Activated CD4-positive, alpha-beta T cell treated with anti-CD3 and anti-CD28 coated beads, Interleukin-2, amount 50 U/mL, for 4 hours (primary cell): ENCODE measurements at places on chromosomes 3 and 15.

- DNase-seq: no peak
These were observed at the start of gene SUSD5 for GRCh38 chr3:33218446-33219174. SUSD5 (minus strand) TSS chr3:33218810; CDS start chr3:33218797, 13 bp downstream.

DNA sequence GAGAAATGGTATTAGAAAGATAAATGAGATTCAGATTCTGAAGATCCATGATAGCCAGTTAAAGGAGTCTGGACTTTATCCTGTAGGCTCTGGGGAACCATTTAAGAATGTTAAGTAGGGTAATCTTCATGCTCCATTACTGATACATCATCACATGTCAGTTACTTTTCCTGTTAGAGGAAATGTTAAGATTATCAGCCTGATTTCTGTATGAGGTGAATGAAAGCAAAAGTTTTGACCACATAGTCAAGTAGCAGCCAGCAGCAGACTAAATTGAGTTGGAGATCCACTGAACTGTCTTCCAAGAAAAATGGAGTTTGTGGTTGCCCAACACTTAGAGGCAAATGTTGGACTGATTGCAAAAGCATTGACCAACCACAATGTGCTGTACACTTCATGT, 4.7 kb upstream of the COPB2 start:
- no peak for DNase-seq

DNA sequence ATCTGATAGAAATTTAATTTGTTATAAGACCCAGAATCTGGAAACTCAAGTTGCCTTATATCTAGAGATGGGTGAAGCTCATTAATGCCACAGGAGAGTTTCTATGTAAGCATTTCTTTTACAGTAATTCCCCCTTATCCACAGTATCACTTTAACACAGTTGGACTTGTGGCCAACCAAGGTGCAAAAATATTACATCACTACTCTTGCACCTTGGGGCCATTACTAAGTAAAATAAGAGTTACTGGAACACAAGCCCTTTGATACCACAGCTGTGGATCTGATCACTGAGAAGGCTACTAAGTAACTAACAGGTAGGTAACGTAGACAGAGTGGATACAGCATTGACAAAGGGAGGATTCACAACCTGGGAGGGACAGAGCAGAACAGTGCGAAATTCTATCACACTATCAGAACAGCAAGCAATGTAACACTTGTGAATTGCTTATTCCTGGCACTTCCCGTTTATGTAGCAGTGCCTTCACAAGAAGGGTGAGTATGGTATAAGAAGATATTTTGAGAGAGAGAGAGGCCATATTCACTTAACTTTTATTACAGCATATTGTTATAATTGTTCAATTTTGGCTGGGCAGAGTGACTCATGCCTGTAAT, 33.9 kb upstream of the TOPBP1 start:
- no peak for DNase-seq

GRCh38 chr3:129277829-129278271, 820 bp upstream of the HMCES start:
- DNase-seq: no peak

DNA sequence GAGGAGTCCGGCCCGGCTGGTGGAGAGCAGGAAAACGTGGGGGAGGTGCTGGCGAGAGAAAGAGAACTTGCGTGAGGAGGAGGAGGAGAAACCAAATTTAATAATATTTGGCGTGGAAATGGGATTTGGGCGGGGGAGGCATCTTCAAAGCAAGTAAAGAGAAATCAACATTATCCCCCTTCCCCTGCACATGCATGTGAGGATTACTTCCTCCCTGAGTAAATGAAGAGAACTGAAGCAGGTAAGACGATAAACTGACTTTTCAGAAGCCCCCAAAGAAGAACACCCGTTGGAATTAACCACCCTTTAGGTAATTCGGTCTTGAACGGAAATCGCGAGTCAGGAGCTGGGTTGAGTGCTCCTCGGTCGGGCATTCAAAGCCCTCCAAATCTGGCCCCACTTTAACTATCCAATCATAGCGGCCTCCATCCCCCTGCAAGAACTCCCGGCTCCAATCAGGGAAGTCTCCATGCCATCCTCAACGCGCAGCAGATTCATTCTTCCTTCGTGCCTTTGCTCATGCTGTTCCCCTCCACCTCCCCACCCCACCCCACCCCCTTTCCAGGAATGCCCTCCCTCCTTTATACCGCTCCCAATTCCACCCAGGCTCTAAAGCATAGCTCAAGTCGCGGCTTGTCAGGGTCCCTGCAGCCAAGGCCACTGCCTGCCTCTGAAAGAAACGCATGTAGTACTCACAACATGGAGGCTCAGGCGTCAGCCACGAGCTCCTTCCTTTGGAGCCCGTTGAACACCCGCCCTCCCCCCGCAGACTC, 545 bp upstream of the RFX7 start:
- DNase-seq: peak; percentile 7

GRCh38 chr3:179739816-179740594, 87.2 kb downstream of the USP13 start:
- no peak for DNase-seq

GRCh38 chr15:31510057-31510456, 183.4 kb downstream of the KLF13 start:
- DNase-seq: no peak

DNA sequence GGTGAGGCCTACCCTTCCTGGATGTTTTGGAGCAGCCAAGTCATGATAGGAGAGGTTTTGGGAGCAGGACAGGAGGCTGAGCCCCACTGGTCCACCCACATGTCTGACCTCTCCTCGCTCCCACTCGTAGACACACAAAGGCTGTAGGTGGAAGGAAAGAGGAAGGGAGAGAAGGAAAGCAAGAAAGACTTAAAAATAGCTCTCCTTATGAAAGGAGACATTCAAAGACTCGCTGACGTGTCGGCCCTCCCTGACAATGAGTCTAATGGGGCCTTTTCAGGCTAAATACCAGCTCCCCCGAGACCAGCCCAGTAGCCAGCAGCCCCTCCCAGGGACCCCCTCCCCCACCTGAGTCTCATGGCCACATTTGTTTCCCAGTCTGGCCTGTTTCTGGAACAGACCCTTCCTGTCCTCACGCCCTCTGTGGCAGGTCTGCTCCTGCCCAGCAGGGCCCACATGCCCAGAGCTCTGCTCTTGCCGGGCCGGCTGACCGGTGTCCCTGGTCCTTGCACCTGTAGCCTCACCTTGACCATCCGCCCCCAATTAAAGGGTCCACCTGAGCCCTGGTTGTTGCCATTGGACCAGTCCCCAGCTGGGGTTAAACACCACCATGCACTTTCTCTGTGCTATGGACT, 49.3 kb downstream of the FGD5 start:
- no peak for DNase-seq

DNA sequence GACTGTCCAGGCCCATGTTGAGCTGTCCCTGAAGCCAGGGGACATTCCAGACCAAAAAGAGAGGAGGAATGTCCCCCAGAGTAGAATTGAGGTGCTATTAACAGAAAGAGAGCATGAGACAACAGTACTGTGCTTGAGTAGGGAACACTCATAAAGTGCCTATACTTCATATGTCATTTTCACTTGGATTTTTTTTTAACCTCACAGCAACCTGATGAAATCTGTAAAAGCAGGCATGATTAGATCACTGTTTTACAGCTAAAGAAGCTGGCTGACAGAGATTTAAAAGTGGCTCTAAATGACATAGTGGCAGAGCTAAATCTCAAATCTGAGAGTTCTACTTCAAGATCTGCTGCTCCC, 18.8 kb downstream of the PODXL2 start:
- DNase-seq: no peak

DNA sequence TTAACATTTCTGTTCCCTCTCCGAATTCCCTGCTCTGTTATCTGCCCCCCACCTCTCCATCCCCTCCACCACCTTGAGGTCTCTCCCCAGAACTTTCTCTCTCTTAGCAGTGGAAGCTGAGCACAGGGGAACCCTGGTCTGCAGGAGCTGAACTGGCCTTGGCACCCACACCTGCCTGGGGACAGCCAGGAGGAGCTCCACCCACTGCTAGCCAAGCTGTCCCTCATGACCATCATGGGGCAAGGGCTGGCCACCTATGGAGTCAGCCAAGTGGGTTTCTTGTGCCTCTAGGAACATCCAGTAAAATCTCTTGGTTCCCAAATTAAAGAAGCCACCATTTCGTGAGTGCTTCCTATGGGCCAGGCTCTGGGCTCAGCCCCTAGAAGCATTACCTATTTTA, 276.4 kb upstream of the TLE3 start:
- DNase-seq: no peak

GRCh38 chr3:193974671-193975535, 161.0 kb upstream of the HES1 start:
- DNase-seq: no peak

- DNase-seq: no peak
These were observed 56.5 kb downstream of the FMN1 start for GRCh38 chr15:33138000-33138399.

DNA sequence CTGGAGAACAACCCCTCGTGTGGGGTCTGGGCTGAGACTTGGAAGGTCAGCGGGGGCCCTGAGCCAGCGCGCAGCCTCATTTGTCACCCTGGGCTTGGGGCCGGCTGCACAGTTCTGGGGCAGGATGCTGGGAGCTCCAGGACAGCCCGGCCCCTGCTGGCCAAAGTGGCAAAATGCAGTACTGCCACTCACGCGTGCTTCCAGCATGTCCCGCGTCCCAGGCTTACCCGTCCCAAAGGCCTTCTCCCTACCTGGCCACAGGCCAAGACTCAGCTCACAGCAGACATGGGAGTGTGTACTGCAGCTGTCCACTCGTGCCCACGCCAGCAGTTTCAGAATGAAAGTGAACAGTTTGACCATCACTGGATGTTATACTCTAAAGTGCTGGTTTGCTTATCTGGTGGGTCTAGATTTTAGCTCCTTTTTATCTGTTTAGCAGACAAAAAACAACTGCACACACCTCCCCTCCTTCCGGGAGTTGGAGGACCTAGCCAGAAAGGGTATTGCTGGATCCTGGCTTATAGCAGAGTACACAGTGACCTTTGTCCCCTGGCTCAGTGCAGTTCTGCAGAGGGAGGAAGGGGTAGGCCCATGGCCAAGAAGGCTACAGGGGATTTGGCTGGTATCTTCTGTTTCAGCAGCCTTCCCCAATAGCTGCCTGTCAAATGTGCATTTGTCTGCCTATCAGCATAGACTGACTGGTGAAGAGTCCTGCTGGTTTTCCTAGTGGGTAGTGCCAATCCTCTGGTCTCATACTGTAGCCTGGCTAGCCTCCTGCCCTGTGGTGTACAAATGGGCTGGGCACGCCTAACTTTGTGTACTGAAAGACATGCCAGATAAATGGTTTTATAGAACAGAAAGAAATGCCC, 23.2 kb upstream of the IP6K2 start:
- DNase-seq: peak; percentile 23

GRCh38 chr15:53559364-53560277, 199.8 kb downstream of the WDR72 start:
- no peak for DNase-seq

- DNase-seq: no peak
These were observed 7.0 kb downstream of the SPSB4 start for GRCh38 chr3:141057946-141058800.

DNA sequence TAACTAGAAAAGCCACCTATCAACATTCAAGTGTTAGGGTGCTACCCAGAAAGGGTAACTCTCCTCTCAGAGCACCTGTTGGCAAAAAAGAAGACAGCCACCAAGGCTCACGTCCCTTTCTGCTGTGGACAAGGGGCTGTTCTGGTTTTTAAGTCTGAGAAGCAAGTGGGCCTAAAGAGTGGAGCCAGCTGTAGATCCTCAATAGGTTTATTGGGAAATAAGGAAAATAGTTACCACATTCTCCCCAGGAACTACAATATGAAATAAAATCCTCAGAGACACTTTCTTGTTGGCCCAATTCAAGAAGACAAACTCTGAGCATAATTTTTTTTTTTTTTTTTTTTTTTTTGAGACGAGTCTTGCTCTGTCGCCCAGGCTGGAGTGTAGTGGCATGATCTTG, 35.8 kb downstream of the LRIG1 start:
- no peak for DNase-seq

DNA sequence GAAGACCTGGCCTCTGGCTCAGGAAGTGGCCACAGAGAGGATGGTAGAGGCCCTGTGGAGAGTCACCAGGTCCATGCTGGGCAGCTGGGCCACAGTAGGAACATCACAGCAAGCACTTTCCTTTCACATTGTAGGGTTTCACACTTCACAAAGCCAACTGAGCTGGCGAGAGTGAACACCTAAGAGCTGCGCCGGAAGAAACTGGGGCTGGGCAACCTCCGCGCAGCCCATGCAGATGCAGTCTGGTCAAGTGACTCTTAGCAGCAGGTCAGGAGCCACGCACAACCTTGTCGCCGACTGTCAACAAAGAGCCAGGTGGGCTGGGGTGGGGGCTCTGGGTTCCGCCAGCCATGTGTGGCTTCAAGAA, 15.3 kb upstream of the SHISA5 start:
- no peak for DNase-seq

DNA sequence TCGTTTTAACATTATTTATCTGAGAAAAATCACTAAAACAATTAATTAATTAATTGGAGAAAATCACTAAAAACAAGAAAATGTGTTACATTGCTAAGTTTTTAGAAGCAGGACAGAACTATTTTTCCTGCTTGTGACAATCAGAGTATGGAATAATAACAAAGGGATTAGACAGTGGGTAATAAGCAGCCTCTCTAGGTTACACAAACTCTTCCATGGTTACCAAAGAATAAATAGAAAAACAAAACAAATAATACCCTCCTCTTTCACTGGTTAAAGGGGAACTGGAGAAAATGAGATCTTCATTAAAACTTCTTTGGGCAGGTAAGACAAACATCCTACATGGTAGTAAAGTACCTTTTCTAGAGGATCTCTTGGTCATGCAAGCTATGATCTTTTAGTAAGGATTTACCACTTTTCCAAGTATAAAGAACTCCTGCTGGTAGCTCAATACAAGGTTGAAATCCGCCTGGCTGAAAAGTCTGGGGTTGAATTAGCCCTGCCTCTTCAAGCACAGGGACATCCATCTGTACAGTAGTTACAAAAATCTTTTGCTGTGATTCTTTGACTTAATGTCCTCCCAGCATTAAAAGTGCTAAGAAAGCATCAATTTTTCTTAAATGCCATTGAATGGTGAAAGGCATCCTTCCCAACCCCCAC, 2.5 kb upstream of the PLCH1 start:
- DNase-seq: no peak
